ENCODE measurements at places on chromosomes 2 and 18.

GRCh38 chr2:202410092-202410491 is 34.0 kb downstream of the BMPR2 start:
- no peaks in the 10 kb centered on the region for H3K4me1 ChIP-seq
- H3K27ac ChIP-seq: no peak overlapping the region

DNA sequence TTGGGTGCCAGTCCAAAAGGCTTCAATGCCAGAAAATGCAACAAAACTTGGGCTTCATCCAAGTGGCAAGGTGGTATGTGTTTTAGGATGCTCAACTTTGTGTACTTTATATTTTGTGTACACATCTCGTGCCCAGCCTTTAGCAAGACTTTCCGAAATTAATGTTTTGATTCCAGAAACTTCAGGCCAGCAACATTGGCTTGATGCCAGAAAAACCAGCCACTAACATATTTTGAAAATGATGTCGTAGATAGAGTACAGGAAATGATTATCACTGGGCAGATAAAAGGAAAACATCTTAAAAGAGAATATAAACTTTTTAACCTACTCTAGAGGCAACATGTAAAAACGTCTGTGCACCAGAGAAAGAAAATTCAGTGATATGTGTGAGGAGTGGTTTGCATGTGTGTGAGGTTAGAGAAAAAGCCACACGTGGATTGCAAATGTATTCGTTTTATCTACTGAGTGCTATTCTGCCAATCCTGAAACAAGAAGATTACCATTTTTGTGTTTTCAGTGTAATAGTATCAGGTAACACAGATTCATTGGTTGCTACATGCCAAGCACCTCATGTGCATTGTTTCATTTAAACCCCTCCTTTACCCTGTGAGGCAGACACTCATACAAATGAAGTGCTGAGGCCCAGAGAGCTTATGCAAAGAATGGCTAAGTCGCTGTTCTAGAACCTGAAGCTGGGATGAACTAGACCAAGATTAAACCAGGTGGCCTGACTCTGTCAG is 264.8 kb downstream of the C1D start:
- H3K4me3 ChIP-seq: no peak overlapping the region
- no peak overlapping the region for H3K27ac ChIP-seq
- no peaks in the 10 kb centered on the region for H3K4me1 ChIP-seq
- H3K27me3 ChIP-seq: no peaks in the 10 kb centered on the region
- DNase-seq: no peak

DNA sequence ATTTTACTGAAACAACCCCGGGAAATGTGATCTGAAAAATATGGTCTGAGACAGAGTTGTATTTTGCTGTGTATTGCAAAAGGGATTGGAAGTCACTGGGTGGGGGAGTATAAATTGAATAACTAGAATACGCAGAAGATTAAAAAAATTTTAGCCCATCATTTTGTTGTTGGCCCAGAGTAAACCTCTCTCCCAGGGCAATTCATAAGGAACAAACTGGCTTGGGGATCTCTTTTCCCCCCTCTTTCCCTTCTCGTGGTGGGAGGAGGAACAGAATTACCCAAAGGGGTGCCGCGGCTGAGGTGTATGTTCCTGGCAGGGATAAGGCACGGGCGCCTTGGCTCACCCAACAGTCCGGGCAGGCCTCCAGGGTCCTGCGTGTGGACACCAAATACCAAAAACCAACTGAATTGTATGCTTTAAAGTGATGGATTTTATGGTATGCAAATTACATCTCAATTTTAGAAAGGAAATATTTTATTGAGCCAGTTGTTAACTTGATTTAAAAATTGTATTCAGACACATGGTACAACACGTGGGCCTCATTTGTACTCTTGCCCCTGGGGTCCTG is 121.2 kb upstream of the SPRED2 start:
- no peaks in the 10 kb centered on the region for H3K36me3 ChIP-seq
- DNase-seq: no peak
- H3K4me1 ChIP-seq: peaks cover 13% of the 10 kb centered on the region
- no peak overlapping the region for H3K27ac ChIP-seq
- peaks cover 28% of the 10 kb centered on the region for H3K27me3 ChIP-seq
- no peak overlapping the region for H3K4me3 ChIP-seq

- peak; percentile 64 for DNase-seq
- H3K27ac ChIP-seq: peak overlapping the region; percentile 99
- peaks cover 35% of the 10 kb centered on the region for H3K4me1 ChIP-seq
- H3K4me3 ChIP-seq: peak overlapping the region; percentile 45
These were observed 2.1 kb downstream of the HADHB start for GRCh38 chr2:26246818-26247217.

DNA sequence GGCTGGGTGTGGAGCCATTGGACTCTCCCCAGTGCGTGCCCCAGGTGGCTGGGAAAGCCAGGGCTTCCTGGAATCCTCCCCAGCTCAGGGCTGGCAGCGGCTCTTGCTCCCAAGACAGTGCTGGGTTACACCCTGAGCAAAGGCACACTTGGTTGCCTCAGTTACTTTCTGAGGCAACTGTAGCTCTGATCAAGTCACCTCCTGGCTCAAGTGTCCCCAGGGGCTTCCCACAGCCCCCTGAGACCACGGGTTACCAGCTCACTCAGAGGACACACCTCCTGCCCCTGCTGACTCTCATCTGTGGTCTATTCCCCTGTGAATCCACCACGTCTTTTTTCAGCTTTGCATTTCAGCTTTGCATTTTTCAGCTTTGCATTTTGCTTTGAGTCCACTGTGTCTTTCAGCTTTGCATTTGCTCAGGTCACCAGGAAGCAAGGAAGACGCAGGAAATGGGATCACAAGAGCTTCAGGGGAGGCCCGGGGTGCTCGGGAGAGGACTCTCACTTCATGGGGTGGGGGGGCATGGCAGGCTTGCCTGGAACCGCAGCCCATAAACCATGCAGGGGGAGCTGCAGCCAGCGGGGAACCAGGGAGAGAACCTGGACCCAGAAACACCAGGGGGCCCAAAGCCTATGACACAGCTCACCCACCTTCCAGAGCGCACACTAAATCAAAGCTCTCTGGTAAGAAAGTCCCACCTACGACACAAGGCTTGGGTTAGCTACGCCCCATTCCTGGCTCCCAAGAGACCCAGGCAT is 138.0 kb upstream of the ASB18 start:
- no peaks in the 10 kb centered on the region for H3K4me1 ChIP-seq
- no peak overlapping the region for H3K4me3 ChIP-seq
- H3K27ac ChIP-seq: no peak overlapping the region
- no peaks in the 10 kb centered on the region for H3K36me3 ChIP-seq
- DNase-seq: no peak

DNA sequence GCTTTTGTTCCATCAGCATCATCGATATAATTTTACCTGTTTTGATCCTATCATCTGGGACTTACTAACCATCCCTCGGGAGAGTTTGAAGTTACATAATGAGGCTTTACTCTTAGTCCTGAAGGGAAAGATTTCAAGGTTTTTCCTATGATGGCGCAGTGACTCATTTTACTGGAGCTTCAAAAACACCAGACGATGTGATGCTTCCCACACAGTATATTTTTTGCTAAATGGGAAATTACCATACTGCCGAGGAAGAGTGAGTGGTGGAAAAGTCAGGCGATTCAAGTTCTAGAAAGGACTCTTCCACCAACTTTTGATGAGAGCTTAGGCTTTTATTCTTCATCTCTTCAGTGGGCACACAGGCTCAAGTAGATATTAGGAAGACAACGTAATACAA is 44.6 kb upstream of the GCG start:
- no peak overlapping the region for H3K27ac ChIP-seq
- no peaks in the 10 kb centered on the region for H3K36me3 ChIP-seq
- no peak overlapping the region for H3K4me3 ChIP-seq

- no peak overlapping the region for H3K4me3 ChIP-seq
- H3K4me1 ChIP-seq: no peaks in the 10 kb centered on the region
- no peaks in the 10 kb centered on the region for H3K27me3 ChIP-seq
- peaks cover 36% of the 10 kb centered on the region for H3K36me3 ChIP-seq
- no peak overlapping the region for H3K27ac ChIP-seq
These were observed 19.6 kb upstream of the KCNJ13 start for GRCh38 chr2:232795920-232796319.

GRCh38 chr2:173972636-173973035 is 7.5 kb upstream of the SP3 start:
- H3K36me3 ChIP-seq: no peaks in the 10 kb centered on the region
- no peak for DNase-seq
- H3K27ac ChIP-seq: no peak overlapping the region
- H3K27me3 ChIP-seq: peaks cover 13% of the 10 kb centered on the region

DNA sequence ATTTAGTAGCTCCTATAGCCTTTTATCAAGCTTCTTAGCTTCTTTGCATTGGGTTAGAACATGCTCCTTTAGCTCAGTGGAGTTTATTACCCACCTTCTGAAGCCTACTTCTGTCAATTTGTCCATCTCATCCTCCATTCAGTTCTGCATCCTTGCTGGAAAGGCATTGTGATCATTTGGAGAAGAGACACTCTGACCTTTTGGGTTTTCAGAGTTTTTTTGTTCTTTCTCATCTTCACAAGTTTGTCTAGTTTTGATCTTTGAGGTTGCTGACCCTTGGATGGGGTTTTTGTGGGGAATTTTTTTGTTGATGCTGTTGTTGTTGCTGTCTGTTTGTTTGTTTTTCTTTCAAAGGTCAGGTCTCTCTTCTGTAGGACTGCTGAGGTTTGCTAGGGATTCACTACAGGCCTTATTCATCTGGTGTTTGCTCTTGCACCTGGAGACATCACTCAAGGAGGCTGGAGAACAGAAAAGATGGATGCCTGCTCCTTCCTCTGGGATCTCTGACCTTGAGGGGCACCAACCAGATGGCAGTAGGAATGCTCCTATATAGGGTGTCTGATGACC is 13.9 kb upstream of the TANK start:
- peaks cover 95% of the 10 kb centered on the region for H3K36me3 ChIP-seq
- no peak overlapping the region for H3K4me3 ChIP-seq
- no peak for DNase-seq
- no peaks in the 10 kb centered on the region for H3K27me3 ChIP-seq
- H3K27ac ChIP-seq: no peak overlapping the region

DNA sequence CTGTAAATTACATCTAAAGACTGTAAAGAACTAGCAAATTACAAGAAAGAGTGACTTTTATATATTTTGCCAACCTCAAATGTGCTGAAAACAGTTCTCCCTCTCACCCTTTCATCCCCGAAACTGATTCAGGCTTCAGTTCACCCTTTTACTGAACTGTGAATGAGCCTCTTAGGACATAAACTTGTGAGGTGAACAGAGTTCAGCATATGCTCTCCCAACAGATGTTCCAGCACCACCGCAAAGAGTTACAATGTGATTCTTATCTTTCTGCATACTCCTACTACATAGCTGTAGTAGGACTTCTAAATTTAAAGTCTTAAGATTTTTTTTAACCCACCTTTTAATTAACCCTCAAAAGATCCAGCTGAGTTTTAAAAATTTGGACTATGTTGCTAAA is 1.2 kb upstream of the ZCCHC2 start:
- H3K36me3 ChIP-seq: peaks cover 48% of the 10 kb centered on the region
- DNase-seq: no peak
- H3K27ac ChIP-seq: peak overlapping the region; percentile 92
- H3K4me1 ChIP-seq: peaks cover 20% of the 10 kb centered on the region
- H3K4me3 ChIP-seq: peak overlapping the region; percentile 89

GRCh38 chr2:140843186-140843585 is 1287.6 kb downstream of the LRP1B start:
- no peak overlapping the region for H3K27ac ChIP-seq
- H3K36me3 ChIP-seq: no peaks in the 10 kb centered on the region

DNA sequence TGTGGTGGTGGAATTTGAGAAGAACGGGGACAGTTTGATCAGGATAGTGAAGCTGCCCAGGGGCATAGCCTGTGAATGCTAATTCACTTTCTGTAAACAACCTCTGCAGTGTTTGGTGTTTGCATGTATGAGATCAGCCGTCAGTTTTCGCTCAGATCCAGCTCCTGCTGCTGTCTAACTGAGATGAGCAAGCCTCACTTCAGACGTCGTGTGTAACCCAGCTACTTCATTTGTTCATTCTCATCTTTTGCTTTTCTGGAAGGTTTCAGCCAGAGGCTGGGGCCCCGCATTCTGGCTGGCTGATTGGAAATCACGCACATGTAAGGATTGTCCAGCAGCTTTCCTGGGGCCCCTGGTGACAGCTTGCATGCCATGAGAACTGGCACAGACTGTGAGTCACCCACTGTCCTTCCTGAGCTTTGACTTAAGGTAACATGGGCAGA is 48.9 kb downstream of the LDLRAD4 start:
- peaks cover 34% of the 10 kb centered on the region for H3K27me3 ChIP-seq
- H3K27ac ChIP-seq: peak overlapping the region; percentile 11
- no peak for DNase-seq
- H3K4me1 ChIP-seq: peaks cover 34% of the 10 kb centered on the region
- H3K4me3 ChIP-seq: no peak overlapping the region
- no peaks in the 10 kb centered on the region for H3K36me3 ChIP-seq

- peak overlapping the region; percentile 23 for H3K27ac ChIP-seq
- H3K36me3 ChIP-seq: no peaks in the 10 kb centered on the region
- peaks cover 57% of the 10 kb centered on the region for H3K27me3 ChIP-seq
- DNase-seq: peak; percentile 56
- H3K4me1 ChIP-seq: peaks cover 33% of the 10 kb centered on the region
These were observed 1.6 kb downstream of the CRIM1 start for GRCh38 chr2:36356990-36357846.

GRCh38 chr2:136132825-136133155 is 14.8 kb upstream of the CXCR4 start:
- peak overlapping the region; percentile 55 for H3K4me3 ChIP-seq
- peaks cover 5% of the 10 kb centered on the region for H3K36me3 ChIP-seq
- H3K27ac ChIP-seq: peak overlapping the region; percentile 79
- H3K4me1 ChIP-seq: peaks cover 91% of the 10 kb centered on the region
- no peak for DNase-seq

- no peak for DNase-seq
- H3K27ac ChIP-seq: no peak overlapping the region
- peaks cover 3% of the 10 kb centered on the region for H3K36me3 ChIP-seq
- no peak overlapping the region for H3K4me3 ChIP-seq
These were observed 16.7 kb downstream of the IL1F10 start for GRCh38 chr2:113084249-113085000.

- no peak for DNase-seq
- H3K4me1 ChIP-seq: no peaks in the 10 kb centered on the region
- peaks cover 32% of the 10 kb centered on the region for H3K27me3 ChIP-seq
- peak within 1 kb of the TSS; percentile 40 for H3K27ac ChIP-seq
- no peak within 1 kb of the TSS for H3K4me3 ChIP-seq
These were observed at the start of gene LYPD1 for GRCh38 chr2:132669908-132670495. Gene LYPD1 (minus strand): TSS chr2:132670205. CDS start chr2:132669932, 273 bp downstream.

- H3K27me3 ChIP-seq: no peaks in the 10 kb centered on the region
- H3K4me1 ChIP-seq: no peaks in the 10 kb centered on the region
- H3K27ac ChIP-seq: no peak overlapping the region
- DNase-seq: no peak
- no peak overlapping the region for H3K4me3 ChIP-seq
These were observed 176.9 kb downstream of the VAPA start for GRCh38 chr18:10090668-10091067.

Data from activated CD8-positive, alpha-beta memory T cell treated with anti-CD3 and anti-CD28 coated beads, Interleukin-2, amount 10 ng/mL, durations not matched to agents 7 days and 5 days (primary cell).